ENCODE measurements at places on chromosomes 4 and X.
A peak's percentile ranks its signal among the peaks of the same experiment; 100 is the strongest.

GRCh38 chrX:48045410-48046311, 25.8 kb downstream of the ZNF630 start:
- DNase-seq, result no peak

DNA sequence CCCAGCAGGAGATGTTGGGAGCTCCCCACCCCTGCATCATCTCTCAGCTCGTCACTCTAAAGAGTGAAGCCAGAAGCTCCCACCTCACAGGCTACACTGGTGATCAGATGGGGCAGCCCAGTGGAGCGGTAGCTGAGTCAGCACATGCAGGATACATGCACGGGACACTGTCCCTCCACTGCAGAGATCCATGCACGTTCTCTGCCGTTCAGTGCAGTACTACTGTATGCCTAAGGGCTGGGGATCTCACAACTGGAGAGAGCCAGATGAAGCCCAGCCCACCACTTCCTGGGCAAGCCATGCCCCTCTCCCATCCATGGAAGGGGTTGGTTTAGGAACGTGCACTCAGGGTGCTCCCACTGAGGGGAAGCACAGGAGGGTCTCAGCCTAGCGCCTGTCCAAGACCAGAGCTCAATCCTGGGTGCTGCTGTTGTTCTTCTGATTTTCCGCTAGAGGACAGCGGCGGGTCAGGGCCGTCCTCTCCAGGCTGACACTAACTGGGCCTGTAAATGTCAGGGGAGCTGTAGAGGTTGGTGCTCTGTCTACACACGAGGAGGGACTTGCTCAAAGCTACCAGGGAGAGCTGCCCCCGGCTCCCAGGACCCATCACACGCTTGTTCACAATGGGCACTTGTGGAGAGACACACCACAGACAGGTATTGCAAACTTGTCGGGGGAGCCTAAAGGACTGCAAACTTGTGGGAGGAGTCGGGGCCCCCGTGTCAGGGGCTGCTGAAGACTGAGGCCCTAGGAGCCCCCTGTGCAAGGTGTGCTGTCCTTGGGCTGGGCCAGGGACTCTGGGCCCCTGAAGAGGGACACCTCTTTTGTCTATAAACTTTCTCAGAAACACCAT, 18.2 kb upstream of the ABLIM2 start:
- DNase-seq, result no peak

- DNase-seq, result peak; percentile 31
These were observed 36.8 kb downstream of the RTL5 start for GRCh38 chrX:72094894-72095293.

- no peak for DNase-seq
These were observed 668.0 kb upstream of the LCORL start for GRCh38 chr4:18689308-18690115.

GRCh38 chr4:16110661-16111290, 27.0 kb upstream of the PROM1 start:
- DNase-seq, result no peak

DNA sequence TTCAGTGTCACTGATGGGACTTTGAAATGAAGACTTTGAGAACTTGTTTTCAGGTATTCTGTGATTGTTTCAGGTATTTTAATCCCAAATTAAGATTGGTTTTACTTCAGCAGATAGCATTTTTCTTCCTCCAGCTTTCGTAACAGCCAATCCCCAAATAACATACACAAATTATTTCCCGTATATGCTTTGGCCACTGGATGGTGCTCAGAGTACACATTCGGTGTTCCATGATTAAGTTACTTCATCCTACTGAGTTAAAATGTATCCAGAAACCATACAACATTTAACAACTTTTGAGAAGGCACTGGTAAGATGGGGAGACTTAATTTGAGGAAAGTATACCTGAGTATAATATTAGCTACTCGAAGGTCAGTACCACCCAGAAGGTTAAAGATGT, 233.4 kb upstream of the FAM47A start:
- no peak for DNase-seq

GRCh38 chr4:57378766-57379165, 268.6 kb upstream of the IGFBP7 start:
- DNase-seq, result no peak

- DNase-seq, result no peak
These were observed 48.1 kb downstream of the DCLK2 start for GRCh38 chr4:150126201-150126863.

DNA sequence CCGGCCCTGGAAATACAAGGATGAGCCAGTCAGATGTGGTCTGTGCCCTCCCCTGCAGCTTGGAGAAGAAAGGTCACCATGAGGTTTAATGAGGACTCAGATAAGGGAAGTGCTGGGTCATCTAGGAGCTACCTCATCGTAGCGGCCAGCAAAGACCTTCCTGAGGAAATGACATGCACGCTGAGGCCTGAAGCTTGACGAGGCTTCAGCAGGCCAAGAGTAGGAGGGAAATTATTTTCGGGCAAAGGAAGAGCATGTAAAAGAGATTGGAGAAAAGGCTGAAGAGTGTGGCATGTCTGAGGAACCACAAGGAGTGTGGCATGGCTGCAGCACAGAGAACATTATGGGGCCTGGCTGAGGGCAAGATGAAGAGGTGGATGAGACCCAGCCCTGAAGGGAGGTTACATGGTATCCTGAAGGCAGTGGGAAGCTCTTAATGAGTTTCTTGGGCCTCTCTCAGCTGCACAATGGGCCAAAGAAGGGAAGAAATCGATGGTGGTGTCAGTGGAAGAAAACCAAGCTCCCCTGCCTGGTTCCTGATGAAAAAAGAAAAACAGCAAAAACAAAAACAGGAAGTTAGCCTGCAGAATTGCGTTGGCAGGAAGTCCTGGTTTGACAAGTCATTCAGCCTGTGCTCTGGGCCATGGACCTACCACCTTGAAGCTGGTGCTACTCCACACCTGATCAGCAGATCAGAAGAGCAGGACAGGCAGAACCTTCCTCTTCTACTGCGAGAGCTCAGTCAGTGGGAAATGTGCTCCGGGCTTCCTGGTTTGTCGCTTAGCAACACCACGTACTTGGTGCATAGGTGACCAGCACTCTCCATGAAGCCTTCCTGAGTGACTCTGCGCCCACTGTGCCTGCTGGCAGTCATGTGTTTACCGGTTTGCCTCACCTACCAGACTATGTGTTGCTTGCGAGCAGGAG, 134.5 kb upstream of the KLF3 start:
- peak; percentile 11 for DNase-seq

GRCh38 chr4:105092768-105093167, 53.9 kb upstream of the TET2 start:
- no peak for DNase-seq

DNA sequence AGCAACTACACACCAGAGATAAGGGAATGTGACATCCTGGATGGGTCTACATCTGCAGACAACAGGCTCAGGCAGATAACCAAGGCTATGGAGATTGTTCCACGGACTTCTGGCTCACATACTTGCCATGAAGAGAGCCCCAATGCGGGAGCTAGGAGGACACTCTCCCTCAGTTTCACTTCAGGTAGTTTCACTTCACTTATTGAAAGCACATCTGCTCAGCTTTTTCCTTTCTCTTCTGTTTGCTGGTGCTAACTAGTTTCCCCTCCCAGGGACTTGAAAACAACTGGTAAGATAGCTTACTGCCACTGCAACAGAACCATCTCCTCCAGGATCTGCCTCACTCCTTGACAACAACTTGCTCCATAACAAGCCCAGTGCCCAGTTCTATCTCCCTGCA, 1.4 kb upstream of the CT47C1 start:
- DNase-seq, result no peak

GRCh38 chr4:60034361-60034760, 1165.8 kb upstream of the ADGRL3 start:
- DNase-seq, result no peak

DNA sequence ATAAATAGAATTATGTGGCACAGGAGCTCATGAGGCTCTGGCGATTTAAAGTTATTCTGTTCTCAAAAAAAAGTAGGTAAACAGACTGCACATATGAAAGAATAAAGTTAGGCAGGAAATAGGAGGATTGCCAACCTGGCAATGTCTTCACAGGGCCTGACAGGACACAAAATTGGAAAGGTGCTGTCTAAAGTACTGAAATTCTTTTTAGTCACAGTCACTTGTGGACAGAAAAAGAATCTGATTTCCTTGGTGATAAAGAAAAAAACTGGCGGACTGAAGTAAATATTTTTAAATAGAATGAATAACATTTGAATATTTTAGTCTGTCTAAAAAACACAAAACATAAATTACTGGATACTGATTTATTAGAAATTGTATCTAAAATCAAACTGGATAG, 124.4 kb downstream of the VEGFC start:
- no peak for DNase-seq

GRCh38 chr4:40247350-40247749, 50.5 kb downstream of the RHOH start:
- DNase-seq, result peak; percentile 38

DNA sequence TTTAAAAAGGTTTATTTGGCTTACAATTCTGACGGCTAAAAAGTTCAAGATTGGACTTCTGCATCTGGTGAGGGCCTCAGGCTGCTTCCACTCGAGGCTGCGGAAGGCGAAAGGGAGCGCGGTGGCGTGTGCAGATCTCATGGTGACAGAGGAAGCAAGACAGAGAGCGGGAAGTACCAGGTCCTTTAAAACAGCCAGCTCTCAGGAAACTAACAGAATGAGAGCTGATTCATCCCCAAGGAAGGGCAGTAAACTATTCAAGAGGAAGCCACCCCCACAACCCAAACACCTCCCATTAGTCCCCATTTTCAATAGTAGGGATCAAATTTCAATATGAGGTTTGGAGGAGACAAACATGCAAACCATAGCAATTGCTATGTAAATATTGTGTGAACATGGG, 2144.2 kb upstream of the AGA start:
- no peak for DNase-seq

- no peak for DNase-seq
These were observed 25.2 kb upstream of the ADD1 start for GRCh38 chr4:2818351-2818939.

GRCh38 chr4:79445371-79445781, 37.3 kb upstream of the GK2 start:
- no peak for DNase-seq

DNA sequence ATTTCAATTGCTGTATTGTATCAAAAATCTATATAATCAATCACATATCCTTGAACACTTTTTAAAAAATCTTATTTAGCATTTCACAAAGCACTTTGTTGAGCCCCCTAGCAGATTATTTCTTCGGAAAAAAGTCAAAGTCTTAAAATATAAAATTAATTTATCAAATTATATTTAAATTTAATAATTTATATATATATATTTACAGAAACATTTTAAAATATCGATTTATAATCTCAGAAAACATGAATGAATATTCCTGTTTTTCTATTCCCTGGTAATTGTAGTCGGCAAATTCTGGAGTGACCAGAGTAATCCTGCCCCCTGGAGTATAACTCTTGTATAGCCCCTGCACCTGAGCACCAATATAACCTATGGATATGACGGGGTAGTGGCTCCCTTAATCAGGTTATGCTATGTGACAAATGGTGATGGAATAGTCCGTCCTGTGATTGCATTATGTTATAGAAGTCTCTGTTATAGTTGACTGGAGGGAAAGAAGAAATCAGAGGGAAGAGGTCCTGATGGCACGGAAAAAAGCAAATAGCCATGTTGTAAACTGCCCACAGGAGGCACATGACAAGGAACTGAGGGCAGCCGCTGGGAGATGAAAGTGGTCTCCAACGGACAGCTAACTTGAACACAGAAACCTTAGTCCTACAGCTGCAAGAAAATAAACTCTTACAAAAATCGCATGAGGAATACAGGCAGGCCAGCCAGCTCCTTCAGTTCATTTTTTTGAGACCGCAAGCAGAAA, 1092.3 kb downstream of the ARAP2 start:
- DNase-seq, result no peak

GRCh38 chr4:92339676-92340075, 35.9 kb downstream of the GRID2 start:
- DNase-seq, result no peak

DNA sequence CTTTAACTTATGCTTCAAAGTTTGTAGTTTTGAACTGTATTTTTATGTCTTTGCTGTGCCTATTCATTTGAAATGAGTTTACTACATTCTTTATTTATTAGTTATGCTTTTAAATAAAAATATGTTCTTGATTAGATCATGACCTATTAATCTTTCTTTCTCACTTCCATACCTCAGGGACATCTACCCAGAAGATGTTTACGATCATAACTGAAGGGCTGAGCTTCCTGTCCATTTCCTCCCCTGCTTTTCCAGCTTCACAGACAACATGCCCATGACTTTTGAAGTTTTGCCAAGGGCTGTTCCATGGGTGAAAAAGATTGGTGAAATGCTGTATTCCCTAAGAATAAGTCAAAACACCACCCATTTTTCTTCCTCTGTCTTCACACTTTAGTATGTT, 99.7 kb upstream of the DDIT4L start:
- no peak for DNase-seq

- DNase-seq, result peak; percentile 9
These were observed 812 bp upstream of the KDM6A start for GRCh38 chrX:44871931-44872820.

GRCh38 chrX:136128743-136129142, 18.6 kb upstream of the FHL1 start:
- no peak for DNase-seq

DNA sequence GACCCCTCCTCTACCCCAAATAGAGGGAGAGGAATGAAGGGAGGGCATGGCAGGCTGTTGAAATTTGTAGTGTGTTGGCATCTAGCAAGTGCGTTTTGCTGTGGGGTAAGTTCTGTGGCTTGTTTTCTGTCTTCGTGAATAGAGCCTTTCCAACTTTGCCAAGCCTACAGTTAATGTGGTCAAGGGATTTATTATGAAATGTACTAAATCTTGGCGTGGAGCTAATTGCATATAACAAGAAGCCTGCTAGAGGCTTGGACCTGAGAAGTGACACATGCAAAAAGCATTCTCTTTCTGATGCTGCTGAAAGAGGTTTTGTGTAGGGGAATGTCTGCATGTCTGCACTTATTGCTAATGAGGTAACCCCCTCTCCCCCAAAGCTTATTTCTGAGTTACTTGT, 132.2 kb downstream of the BMPR1B start:
- no peak for DNase-seq

DNA sequence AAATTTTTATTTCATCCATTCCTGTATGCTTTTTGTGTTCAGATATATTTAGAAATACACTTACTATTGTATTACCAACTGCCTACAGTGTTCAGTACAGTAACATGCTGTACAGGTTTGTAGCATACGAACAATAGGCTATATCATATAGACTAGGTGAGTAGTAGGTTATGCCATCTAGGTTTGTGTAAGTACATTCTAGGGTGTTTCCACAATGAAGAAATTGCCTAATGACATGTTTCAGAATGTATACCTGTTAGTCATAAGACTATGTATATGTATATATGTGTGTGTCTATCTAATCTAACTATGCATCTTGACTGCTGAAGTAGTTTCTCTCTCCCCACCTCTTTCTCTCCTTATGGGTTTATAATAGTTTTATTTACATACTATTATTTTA, 51.5 kb upstream of the BTC start:
- no peak for DNase-seq

DNA sequence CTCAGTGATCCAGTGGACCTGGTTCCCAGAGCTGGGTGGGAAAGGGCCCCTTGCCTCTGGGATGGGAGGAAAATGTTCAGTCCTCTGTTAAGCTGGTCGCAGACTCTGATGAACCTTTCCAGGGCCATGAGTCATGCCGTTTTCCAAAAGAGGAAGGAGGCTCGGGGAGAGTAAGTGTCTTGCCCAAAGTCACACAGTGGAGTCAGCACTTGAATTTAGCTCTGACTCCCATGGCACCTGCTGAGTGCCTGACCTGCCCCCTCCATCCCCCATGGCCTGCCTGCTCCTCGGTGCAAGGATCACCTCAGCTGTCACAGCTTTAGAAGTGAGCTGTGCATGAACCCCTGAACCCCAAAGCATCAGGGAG, 14.0 kb upstream of the KIAA0232 start:
- DNase-seq, result no peak

- no peak for DNase-seq
These were observed 15.4 kb downstream of the UTP3 start for GRCh38 chr4:70703619-70704214.
